ENCODE measurements at places on chromosomes 6 and 20.

DNA sequence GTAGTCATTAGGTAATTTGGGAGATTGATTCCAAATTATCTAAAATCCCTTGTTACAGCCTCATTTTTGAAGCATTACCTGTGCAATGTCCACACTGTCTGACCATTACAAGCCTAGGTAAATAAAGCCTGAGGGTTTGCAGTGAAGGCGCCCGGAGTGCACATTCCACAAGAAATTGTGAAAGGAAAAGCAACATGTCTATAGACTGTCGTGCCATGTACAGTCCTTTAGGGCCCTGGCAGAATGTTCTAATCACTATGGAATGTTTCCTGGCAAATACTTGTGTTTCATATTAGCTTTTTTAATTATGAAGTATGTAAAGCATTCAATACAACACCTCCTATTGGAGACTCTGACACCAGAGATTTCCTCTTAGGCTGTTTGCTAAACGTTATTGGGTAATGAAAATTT lies 28.9 kb downstream of the PREP start:
- DNase-seq, result no peak

- peak; percentile 49 for DNase-seq
Observed at GRCh38 chr20:63280929-63281545, 8.4 kb downstream of the ARFGAP1 start.

GRCh38 chr20:10080574-10080973 lies 45.8 kb downstream of the ANKEF1 start:
- no peak for DNase-seq

- DNase-seq, result peak; percentile 46
Observed at GRCh38 chr6:117498159-117498558, 15.7 kb downstream of the DCBLD1 start.

GRCh38 chr20:1185316-1185741 lies 548 bp upstream of the TMEM74B start:
- DNase-seq, result no peak

DNA sequence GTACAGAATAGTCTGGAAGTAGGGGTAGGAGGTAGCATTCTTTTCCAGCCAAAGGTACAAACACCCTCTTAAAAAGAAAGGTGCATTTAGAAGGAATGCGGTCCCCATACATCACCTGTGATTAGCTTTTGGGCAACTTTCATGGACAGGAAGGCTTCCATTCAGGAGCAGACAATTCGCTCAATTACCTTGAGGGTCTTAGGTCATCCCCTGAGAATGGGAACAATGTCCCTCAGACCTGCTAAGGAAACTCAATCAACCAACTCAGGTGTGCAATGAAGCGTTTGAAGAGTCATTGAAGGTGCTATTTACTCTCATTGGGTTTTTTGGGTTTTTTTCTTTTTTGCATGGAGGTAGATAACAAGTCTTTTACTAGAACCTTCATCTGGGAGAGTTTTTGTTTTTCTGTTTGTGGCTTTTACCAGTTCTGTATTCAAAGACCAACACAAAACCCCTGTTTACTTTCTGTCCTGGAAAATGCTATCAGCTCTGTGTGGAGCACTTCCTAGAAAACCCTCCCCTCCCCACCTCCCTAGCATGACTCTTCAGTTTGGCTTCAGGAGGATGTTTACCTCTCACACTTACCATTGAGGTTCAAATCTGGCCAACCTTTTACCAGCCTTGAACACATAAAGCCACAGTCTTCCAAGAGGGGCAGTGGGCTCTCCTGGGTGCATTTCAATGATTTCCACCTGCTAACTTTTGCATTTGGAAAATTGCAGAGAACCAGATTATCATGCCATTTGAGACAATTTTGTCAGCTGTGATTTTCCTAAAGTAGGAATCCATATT lies 271.2 kb upstream of the PRDM1 start:
- DNase-seq, result peak; percentile 30

- DNase-seq, result no peak
Observed at GRCh38 chr6:140601021-140601808, 1226.8 kb upstream of the CITED2 start.

- DNase-seq, result peak; percentile 77
Observed at GRCh38 chr20:2795451-2795850, 5.0 kb downstream of the CPXM1 start.

DNA sequence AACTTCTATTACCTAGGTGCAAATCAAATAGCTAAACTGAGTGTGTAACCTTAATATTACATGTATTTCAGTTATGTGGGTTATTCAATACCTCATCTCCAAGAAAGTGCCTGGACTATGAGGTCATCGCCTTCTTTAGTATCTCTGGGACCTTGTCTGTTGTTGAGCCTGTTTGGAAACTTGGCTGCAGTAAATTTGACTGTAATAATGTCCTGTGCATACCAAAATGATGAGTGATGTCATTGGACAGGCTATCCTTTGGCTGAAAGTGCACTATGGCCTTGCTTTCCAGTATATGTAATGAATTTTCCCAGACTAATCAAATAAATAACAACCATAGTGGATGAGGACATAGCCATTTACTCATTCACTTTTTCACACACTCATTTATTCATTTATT lies 455.1 kb downstream of the ADGRB3 start:
- no peak for DNase-seq

GRCh38 chr6:118319894-118320649 lies 228.0 kb upstream of the PLN start:
- DNase-seq, result no peak

- DNase-seq, result no peak
Observed at GRCh38 chr6:109121411-109121810, 26.1 kb downstream of the CEP57L1 start.

DNA sequence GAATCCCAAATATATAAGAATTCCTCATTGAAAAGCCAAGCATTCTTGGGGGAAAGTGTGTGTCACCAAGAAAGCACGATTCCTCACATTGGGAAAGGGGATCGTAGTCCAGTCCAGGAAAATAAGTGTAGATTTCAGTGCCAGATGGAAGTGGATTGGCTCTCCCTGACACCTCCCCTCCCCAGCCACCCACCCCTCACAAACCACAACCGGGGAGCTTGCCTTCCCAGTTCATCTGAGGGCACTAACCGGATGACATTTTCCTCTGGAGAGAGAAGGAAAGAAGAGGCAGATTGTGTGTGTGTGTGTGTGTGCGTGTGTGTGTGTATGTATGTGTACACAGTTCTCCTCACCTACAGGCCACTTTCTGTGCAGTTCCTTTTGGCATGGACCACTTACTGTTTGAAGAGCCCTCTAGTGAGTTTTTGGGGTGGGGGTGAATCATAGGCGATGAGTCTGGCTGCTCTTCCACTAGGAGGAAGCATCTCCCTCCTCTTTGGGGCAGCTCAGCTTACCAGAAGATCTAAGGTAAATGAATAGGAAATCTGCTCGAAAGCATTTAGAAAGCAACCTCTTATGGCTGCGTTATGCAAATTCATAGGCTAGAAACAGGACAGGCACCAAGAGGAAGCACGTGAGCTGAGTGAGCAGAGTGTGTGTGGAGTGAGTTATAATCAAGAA lies 20.8 kb downstream of the DAAM2 start:
- peak; percentile 19 for DNase-seq

DNA sequence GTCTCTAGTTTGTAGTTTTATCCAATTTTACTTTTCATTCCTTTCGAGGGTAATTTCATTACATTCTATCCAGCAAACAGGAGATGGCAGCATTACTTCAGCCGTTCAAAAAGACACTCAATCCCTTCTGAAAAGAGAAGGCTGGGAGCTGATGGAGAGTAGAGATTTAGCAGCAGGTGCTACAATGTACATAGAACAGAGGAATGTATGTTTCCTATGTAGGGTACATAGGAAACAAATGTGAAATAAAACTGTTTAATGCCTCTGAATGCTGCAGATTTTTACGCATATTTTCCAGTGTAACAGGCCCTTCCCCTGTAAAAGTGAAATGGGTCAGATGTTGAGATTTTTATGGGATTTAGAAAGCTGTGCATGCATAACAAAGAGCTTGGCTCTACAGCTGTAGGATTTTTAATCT lies 16.0 kb downstream of the RPS12 start:
- peak; percentile 57 for DNase-seq

GRCh38 chr6:6689400-6690143 lies 101.1 kb downstream of the LY86 start:
- peak; percentile 81 for DNase-seq

DNA sequence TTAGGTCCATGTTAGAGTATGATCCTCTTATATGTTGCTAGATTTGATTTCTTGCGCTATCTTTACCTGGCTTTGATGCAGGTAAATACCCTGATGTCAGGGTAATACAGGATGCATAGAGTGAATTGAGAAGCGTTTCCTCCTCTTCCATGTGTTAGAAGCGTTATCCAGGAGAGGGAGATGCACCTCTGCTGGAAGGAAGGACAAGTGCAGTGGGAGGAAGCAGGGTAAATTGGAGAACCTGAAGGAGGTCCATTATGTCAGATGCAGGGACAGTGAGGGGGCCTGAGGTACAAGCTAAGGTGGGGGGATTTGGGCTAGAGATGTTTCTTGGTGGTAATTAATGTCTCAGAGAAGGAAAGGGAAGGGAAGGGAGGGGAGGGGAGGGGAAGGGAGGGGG lies 7.7 kb downstream of the SHLD1 start:
- DNase-seq, result no peak

GRCh38 chr20:32741151-32741550 lies 2.1 kb downstream of the COMMD7 start:
- DNase-seq, result no peak

- no peak for DNase-seq
Observed at GRCh38 chr20:57791966-57792365, 82.2 kb upstream of the PMEPA1 start.

GRCh38 chr20:59518881-59519706 lies 85.2 kb upstream of the PHACTR3 start:
- peak; percentile 80 for DNase-seq

- no peak for DNase-seq
Observed at GRCh38 chr20:37504404-37505096, 16.5 kb upstream of the NNAT start.

DNA sequence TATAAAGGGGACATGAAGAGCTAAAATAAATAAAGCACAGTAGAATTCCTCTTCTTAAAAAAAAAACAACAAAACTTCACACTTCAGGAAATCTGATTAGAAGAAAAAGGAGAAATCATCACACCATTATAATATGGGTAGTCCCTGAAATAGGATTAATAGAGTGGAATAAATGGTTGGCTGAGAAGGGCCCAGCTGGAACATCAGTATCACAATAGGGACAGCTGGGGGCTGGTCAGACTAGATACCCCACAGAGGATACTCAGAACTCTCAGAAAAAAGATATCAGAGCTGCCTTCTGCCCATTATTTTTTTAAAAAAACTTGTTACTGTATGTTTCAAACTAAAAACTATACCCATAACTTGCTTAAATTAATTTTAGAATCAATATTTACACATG lies 75.2 kb downstream of the DST start:
- DNase-seq, result no peak

DNA sequence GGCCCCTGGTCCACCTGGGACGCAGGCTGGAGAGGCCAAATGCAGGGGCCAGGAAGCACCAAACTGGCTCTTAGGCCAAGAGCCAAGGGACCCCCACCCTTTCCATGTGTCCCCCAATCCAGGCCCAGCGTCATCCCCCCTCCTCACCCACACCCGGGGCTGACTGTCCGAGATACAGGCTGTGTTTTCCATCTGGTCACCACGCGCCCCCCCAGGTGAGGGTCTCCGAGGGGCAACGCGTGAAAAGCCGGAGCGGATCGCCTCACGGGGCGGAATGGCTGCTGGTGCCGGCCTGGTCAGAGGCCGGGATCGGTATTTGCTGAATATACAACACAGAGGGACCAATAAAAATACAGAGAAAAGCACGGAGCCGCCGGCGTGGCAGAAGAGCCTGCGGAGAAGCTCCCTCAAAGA lies 5.2 kb upstream of the ABHD16B start:
- DNase-seq, result no peak

GRCh38 chr6:25330796-25331685 lies 51.9 kb downstream of the CARMIL1 start:
- no peak for DNase-seq

GRCh38 chr6:29750709-29751108 lies 27.5 kb downstream of the HLA-F start:
- no peak for DNase-seq

- DNase-seq, result no peak
Observed at GRCh38 chr6:140436023-140436811, 1061.8 kb upstream of the CITED2 start.

DNA sequence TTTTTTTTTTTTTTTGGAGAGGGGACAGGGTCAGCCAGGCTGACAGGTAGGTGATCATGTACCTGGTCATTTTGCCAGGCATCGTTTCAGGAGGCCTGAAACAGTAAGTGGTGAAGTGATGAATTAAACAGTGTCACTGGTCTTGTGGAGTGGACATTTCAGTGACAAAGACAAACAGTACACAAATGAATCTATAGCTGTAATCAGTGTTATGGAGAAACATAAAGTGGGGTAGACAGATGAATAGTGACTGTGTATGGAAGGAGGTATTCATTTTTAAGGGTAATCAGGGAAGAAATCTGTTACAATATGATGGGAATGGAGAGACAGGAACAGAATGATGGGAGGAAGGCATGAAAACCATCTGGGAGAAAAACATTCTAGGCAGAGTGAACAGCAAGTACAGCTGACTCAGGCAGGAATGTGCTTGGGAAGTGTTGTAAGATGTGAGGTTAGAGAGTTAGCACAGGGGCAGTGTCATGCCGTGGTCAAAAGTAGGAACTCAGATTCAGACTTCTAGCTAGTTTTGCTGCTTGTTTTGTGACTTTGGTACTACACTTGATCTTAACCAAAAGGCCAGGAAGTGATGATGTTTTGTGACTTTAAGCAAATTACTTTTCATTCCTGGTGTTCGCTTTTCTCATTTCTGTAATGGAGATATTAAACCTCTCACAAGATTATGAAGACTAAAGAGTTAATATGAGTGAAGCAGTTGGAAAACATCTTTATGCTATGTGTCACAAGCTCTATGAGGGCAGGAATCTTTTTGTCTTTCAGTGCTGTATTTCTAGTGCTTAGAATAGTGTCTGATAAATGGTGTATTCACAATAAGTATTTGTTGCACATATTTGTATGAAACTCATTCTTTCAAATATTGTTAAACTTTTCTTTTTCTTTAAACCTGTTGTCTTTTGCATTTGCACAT lies 43.4 kb downstream of the QKI start:
- peak; percentile 51 for DNase-seq

DNA sequence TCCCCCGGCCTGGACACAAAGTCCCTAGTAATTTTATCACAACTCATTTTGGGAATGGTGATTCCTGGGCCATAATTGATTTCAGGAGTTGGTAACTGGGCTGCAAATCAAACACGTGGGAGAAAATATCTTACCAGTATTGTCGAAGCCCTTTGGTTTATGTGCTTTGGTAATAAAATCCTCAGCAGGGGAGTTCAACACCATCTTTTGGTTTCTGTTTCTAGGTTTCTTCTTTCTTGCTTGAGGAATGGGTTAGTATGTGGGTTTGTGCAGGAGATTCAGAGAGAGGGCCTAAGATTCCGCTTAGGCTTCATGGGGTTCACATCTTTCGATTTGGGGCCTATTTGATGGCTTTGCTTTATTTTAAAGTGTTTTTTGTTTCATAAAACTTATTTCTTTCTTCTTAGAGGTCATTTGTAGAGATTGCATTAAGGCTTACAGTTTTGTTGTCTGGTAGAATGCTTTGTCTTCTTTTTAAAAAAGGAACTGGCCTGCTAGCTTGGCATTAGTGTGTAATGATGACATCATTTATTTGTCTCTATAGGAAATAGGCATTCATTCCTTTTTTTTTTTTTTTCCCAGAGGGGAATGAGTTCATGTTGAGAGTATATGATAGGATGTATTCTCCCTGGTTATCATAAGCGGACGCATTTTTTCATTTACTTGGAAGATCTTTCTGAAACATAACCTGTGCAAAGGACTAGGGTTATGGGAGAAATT lies 45.8 kb downstream of the CYP24A1 start:
- no peak for DNase-seq

- DNase-seq, result no peak
Observed at GRCh38 chr6:119308991-119309657, 40.4 kb downstream of the MAN1A1 start.

GRCh38 chr6:169896826-169897456 lies 145.5 kb downstream of the ERMARD start:
- no peak for DNase-seq
